Thoracic aorta endothelial cell (primary cell): ENCODE measurements at places on chromosomes 7 and 10. TPM values are rescaled to one million over a fixed set of nuclear protein-coding genes. Genes with fewer than 3 reads are reported as not detected.

Gene PDK4
- 5.2 and 5.9 TPM in 2 replicates for total RNA-seq

Gene ABHD11
- total RNA-seq = 7.4 and 10.1 TPM in 2 replicates

Gene MAP3K8
- 5.8 and 6.8 TPM in 2 replicates for total RNA-seq

Gene GRM3
- total RNA-seq = not detected in 2 replicates

Gene TMEM26
- 0.07 TPM in 1 of 2 replicates, not detected in the other for total RNA-seq

Gene SMARCD3
- 5.6 and 5.8 TPM in 2 replicates for total RNA-seq

Gene SORCS1
- not detected in 2 replicates for total RNA-seq

Gene NKX1-2
- not detected in 2 replicates for total RNA-seq

Gene MOGAT3
- not detected in 2 replicates for total RNA-seq

Gene PTTG1IP2
- total RNA-seq = not detected in 2 replicates

Gene CALML5
- total RNA-seq = not detected in 2 replicates

Gene MKX
- not detected in 2 replicates for total RNA-seq

Gene AGMO
- total RNA-seq = not detected in 2 replicates

Gene CADPS2
- total RNA-seq = 74.7 and 81.0 TPM in 2 replicates

Gene IFIT1B
- not detected in 2 replicates for total RNA-seq

Gene NET1
- 47.5 and 60.5 TPM in 2 replicates for total RNA-seq

Gene RPEL1
- total RNA-seq = 0.07 and 0.27 TPM in 2 replicates

Gene MYOZ1
- not detected in 2 replicates for total RNA-seq

Gene HOGA1
- total RNA-seq = 0.27 and 0.36 TPM in 2 replicates

Gene CPA1
- total RNA-seq = not detected in 2 replicates

Gene FEZF1
- total RNA-seq = not detected in 2 replicates

Gene PON3
- total RNA-seq = 0.93 and 1.9 TPM in 2 replicates

Gene CPA2
- not detected in 2 replicates for total RNA-seq

Gene RNF148
- total RNA-seq = 4.1 and 4.4 TPM in 2 replicates

Gene PLXNA4
- 10.1 and 36.0 TPM in 2 replicates for total RNA-seq

Gene CDK1
- 88.0 and 155 TPM in 2 replicates for total RNA-seq

Gene BZW2
- total RNA-seq = 122 and 137 TPM in 2 replicates

Gene ASNS
- total RNA-seq = 18.1 and 29.9 TPM in 2 replicates

Gene JAZF1
- 9.8 and 11.1 TPM in 2 replicates for total RNA-seq

Gene TLX1
- 0.40 TPM in 1 of 2 replicates, not detected in the other for total RNA-seq

Gene MDFIC
- total RNA-seq = 20.7 and 21.0 TPM in 2 replicates

Gene IGFBP3
- 8.3 and 11.4 TPM in 2 replicates for total RNA-seq

Gene VENTX
- not detected in 2 replicates for total RNA-seq

Gene FXYD4
- total RNA-seq = not detected in 2 replicates
